ENCODE measurements at places on chromosomes 4 and X.

DNA sequence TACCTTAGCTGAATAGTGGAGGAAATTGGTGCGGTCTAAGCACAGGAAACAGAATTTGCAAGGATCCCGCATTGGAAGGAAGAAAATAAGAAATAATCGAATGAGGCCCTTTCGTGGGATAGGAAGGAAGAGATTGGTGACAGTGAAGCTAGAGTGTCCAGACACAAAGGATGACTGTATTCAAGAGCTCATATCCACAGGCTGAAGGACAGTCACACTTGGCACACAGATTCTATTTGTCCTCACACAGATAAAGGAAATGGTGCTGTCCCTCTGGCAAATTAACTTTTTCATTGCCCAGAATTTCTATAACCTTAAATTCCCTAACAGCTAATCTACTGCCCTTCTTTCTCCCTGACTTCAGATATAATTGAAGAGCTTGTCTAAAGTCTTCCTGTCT is 2188.9 kb upstream of the TENM3 start:
- DNase-seq: no peak

- no peak for DNase-seq
These were observed 595 bp downstream of the KLHL34 start for GRCh38 chrX:21657318-21658151.

DNA sequence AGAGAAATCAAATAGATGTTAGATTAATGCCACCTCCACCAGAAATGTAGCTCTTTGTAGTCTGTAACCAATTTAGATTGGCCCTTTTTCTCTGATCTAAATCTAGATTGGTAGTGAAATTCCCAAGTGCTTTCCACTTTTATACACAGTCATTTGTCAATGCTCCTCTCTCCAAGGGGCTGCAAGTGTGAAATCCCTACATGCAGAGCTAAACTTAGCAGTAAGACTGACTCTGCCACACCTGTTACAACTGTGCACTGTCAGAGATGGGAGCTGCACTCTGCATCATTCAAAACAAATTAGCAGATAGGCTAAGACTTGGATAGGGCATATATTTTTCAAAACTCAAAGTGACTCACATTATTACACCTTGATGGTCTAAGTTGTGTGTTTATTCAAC is 9.1 kb downstream of the SERTM2 start:
- no peak for DNase-seq

GRCh38 chrX:63350465-63350877 is 661 bp downstream of the SPIN4 start:
- peak; percentile 26 for DNase-seq
